ENCODE measurements at places on chromosomes 4 and X. TPM values are rescaled to one million over a fixed set of nuclear protein-coding genes. Genes with fewer than 3 reads are reported as not detected.

ADH1A gene
- not detected for total RNA-seq

MSANTD1 gene
- 0.09 TPM for total RNA-seq

NXF2 gene
- total RNA-seq = not detected

GNRHR gene
- total RNA-seq = not detected

ANOS1 gene
- under 0.01 TPM for total RNA-seq

JCHAIN gene
- total RNA-seq = not detected

FRAS1 gene
- total RNA-seq = 0.09 TPM

TRAM1L1 gene
- 0.22 TPM for total RNA-seq

GJB1 gene
- not detected for total RNA-seq

DMP1 gene
- total RNA-seq = not detected

MBNL3 gene
- total RNA-seq = 0.26 TPM

DRP2 gene
- not detected for total RNA-seq

Measured in dermis lymphatic vessel endothelial cell (primary cell).